ENCODE measurements at places on chromosomes 11 and 22. TPM values are rescaled to one million over a fixed set of nuclear protein-coding genes. Genes with fewer than 3 reads are reported as not detected.

- no peak overlapping the region for H3K4me3 ChIP-seq
- no peak for DNase-seq
- H3K4me1 ChIP-seq, result no peaks in the 10 kb centered on the region
- H3K27me3 ChIP-seq, result no peaks in the 10 kb centered on the region
- no peaks in the 10 kb centered on the region for H3K36me3 ChIP-seq
Observed at GRCh38 chr11:108797578-108798100, 132.8 kb downstream of the DDX10 start.

GRCh38 chr11:45057938-45058646 is 88.3 kb upstream of the PRDM11 start:
- DNase-seq, result no peak
- no peaks in the 10 kb centered on the region for H3K36me3 ChIP-seq
- H3K4me1 ChIP-seq, result peaks cover 11% of the 10 kb centered on the region
- no peak overlapping the region for H3K4me3 ChIP-seq
- no peak overlapping the region for H3K27ac ChIP-seq

GRCh38 chr11:120279502-120279901 is 39.6 kb downstream of the POU2F3 start:
- H3K36me3 ChIP-seq, result no peaks in the 10 kb centered on the region
- no peak overlapping the region for H3K4me3 ChIP-seq
- H3K27ac ChIP-seq, result no peak overlapping the region
- H3K27me3 ChIP-seq, result no peaks in the 10 kb centered on the region
- no peak for DNase-seq
- no peaks in the 10 kb centered on the region for H3K4me1 ChIP-seq

GRCh38 chr11:74570266-74571061 is 21.9 kb upstream of the POLD3 start:
- no peaks in the 10 kb centered on the region for H3K27me3 ChIP-seq
- no peak overlapping the region for H3K4me3 ChIP-seq
- H3K27ac ChIP-seq, result no peak overlapping the region
- no peaks in the 10 kb centered on the region for H3K4me1 ChIP-seq
- H3K36me3 ChIP-seq, result no peaks in the 10 kb centered on the region

GRCh38 chr11:108914981-108915380 is 250.1 kb downstream of the DDX10 start:
- no peaks in the 10 kb centered on the region for H3K4me1 ChIP-seq
- DNase-seq, result no peak
- no peaks in the 10 kb centered on the region for H3K36me3 ChIP-seq
- no peak overlapping the region for H3K4me3 ChIP-seq
- no peak overlapping the region for H3K27ac ChIP-seq

PARVG gene
- total RNA-seq, result 75.6 TPM

GRCh38 chr22:22157348-22157725 is 87.2 kb upstream of the VPREB1 start:
- no peak for DNase-seq
- no peaks in the 10 kb centered on the region for H3K4me1 ChIP-seq
- H3K27me3 ChIP-seq, result no peaks in the 10 kb centered on the region
- no peak overlapping the region for H3K4me3 ChIP-seq
- H3K36me3 ChIP-seq, result no peaks in the 10 kb centered on the region
- no peak overlapping the region for H3K27ac ChIP-seq

DNA sequence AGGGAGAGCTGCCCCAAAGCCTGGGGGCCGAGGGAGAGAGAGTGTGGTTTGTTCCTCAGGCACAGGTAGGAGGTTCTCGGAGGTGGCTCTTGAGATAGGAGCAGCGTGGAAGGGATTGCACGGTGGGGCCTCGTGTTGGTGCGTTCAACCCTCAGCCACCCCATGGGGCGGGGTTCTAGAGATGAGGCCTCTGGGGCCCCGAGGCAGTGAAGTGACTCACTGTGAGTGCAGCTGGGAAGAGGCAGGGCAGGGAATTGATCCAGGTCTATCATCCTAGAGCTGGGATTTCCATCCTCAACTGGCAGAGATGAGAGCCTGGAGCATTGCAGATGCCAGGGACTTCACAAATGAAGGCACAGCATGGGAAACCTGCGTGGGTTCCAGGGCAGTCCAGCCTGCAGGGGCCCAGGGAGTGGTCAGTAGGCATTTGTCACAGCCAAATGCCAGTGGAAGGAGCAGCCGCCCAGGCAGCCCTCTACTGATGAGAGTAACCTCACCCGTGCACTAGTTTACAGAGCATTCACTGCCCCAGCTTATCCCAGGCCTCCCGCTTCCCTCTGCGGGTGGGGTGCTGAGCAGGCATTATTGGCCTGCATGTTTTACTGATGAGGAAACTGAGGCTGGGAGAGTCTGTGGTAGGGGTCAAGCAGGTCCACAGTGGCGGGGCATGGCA is 5.1 kb upstream of the SMARCB1 start:
- no peak overlapping the region for H3K27ac ChIP-seq
- H3K4me1 ChIP-seq, result peaks cover 6% of the 10 kb centered on the region
- H3K27me3 ChIP-seq, result no peaks in the 10 kb centered on the region
- no peak for DNase-seq

DNA sequence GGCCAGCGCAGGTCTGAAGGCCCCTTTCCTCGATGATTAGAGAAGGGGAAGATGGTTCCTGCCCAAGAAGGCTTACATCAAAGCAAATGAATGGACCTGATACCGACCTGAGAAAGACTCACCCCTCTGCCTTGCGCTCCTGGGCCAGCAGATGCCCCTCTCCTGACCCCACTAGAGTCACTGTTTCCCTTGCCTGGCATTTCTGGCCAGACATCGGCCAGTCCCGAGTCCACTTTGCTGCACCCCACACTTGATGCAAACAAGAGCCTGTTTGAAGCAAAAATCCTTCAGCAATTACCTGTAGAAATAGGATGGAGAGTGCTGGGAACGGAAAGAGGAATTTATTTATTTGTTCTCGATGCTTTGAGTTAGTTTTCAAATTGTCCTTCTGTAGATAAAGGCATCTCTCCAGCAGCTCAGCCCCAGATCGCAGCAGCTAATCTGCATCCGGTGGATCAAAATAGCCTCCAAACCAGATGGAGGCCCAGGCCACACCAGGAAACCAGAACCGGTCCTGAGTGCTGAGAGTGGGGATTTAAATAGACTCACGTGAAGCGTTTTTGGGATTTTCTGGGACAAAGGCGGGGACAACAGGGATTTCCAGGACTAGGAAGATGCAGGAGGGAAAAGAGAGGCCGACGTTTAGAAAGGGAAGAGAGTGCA is 148.6 kb downstream of the TRIM29 start:
- DNase-seq, result no peak
- H3K4me1 ChIP-seq, result no peaks in the 10 kb centered on the region
- H3K4me3 ChIP-seq, result no peak overlapping the region
- no peaks in the 10 kb centered on the region for H3K36me3 ChIP-seq
- H3K27ac ChIP-seq, result no peak overlapping the region
- H3K27me3 ChIP-seq, result no peaks in the 10 kb centered on the region

DNA sequence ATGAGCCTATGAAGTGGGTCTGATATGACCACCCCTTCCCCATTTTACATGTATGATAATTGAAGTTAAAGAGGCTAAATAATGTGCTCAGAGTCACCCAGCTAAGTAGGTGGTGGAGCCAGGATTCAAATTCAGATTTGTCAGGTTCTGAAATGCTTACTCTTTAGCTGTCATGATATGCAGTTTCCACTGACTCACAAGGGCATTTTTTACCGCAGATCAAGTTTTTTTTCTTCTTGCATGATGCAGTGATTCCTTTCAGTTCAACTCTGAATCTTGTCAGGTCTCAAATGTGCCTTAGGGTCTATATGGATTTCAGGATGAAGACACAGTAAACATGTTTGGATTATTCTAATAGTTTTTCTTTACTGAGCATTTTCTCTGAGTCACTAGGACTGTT is 12.6 kb upstream of the TRIM44 start:
- no peaks in the 10 kb centered on the region for H3K36me3 ChIP-seq
- H3K4me3 ChIP-seq, result no peak overlapping the region
- H3K27ac ChIP-seq, result no peak overlapping the region

PRDM11 gene
- total RNA-seq, result 20.2 TPM

DNA sequence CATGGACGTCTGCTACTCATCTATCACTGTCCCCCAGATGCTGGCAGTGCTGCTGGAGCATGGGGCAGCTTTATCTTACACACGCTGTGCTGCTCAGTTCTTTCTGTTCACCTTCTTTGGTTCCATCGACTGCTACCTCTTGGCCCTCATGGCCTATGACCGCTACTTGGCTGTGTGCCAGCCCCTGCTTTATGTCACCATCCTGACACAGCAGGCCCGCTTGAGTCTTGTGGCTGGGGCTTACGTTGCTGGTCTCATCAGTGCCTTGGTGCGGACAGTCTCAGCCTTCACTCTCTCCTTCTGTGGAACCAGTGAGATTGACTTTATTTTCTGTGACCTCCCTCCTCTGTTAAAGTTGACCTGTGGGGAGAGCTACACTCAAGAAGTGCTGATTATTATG is 9.2 kb upstream of the OR9Q2 start:
- no peak overlapping the region for H3K4me3 ChIP-seq
- no peaks in the 10 kb centered on the region for H3K36me3 ChIP-seq
- H3K27ac ChIP-seq, result no peak overlapping the region
- H3K27me3 ChIP-seq, result no peaks in the 10 kb centered on the region

CD6 gene
- 4.2 TPM for total RNA-seq

GRCh38 chr11:126438272-126438671 is 82.8 kb downstream of the ST3GAL4 start:
- no peak for DNase-seq
- peaks cover 13% of the 10 kb centered on the region for H3K4me1 ChIP-seq
- H3K4me3 ChIP-seq, result no peak overlapping the region
- H3K27ac ChIP-seq, result no peak overlapping the region
- H3K36me3 ChIP-seq, result no peaks in the 10 kb centered on the region
- H3K27me3 ChIP-seq, result no peaks in the 10 kb centered on the region

DNA sequence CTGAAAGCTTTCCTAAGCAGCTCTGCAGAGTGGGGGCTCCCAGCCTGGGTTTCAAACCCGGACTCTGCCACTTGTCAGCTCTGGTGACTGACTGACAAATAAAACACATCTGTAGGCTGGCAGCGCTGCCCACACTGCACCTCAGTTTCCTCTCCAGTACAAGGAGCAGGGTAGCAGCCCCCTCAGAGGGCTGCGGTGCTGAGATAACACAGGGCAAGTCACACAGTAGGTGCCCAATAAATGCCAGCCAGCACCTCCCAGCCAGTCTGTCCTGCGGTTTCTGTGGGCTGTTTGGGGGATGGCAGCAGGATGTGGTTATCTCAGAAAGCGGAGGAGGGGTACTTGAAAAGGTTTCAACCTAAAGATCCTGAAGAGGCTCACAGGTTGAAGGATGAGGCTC is 1.5 kb downstream of the SYT12 start:
- H3K27ac ChIP-seq, result no peak overlapping the region
- DNase-seq, result no peak
- no peak overlapping the region for H3K4me3 ChIP-seq
- no peaks in the 10 kb centered on the region for H3K27me3 ChIP-seq
- H3K36me3 ChIP-seq, result no peaks in the 10 kb centered on the region

- no peaks in the 10 kb centered on the region for H3K27me3 ChIP-seq
- H3K27ac ChIP-seq, result no peak overlapping the region
- H3K36me3 ChIP-seq, result no peaks in the 10 kb centered on the region
- no peak overlapping the region for H3K4me3 ChIP-seq
Observed at GRCh38 chr11:114564831-114565230, 5.2 kb upstream of the NXPE1 start.

SLC35E4 gene
- total RNA-seq, result 6.4 TPM

LIF gene
- total RNA-seq, result 16.9 TPM

DNA sequence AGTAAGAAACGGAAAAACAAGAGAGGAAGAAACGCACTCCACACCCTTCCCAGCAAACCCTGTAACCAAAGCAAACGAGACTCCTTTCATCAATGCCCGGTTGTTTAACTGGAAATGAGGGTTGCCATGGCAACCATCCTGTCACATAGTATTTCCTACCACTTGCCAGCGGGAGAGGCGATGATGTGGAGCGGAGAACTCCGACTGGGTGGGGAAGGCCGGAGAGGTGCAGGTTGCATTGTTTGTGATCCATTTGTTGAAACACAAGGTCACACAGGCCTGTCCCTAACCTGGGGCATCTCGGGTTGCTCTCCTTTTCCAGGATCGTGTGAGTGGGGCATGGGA is 609.9 kb downstream of the BUD13 start:
- H3K27me3 ChIP-seq, result no peaks in the 10 kb centered on the region
- DNase-seq, result no peak
- no peak overlapping the region for H3K27ac ChIP-seq
- H3K4me1 ChIP-seq, result no peaks in the 10 kb centered on the region
- no peaks in the 10 kb centered on the region for H3K36me3 ChIP-seq

DNA sequence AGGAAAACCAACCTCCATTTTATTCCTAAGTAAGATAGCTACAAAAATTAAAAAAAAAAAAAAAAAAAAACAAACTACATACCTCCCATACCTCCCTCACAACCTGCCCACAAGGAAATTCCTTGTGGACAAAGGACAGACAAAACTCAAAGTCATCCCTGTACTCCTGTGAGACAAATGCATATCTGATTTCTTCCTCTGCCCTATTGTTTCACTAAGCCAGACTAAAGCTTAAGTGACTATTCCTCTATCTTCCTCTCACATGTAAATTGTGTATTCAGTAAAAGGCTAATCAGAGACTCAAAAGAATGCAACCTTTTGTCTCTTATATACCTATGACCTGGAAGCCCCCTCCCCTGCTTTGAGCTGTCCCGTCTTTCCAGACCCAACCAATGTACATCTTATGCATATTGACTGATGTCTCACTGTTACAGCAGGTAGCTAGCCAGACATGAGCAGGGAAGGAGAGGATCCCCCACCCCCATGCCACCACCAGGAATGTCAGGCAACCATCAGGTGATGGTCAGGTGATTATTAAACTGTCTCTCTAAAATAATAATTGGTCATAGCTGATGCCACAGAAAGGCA is 289.4 kb downstream of the SBF2 start:
- no peaks in the 10 kb centered on the region for H3K36me3 ChIP-seq
- no peaks in the 10 kb centered on the region for H3K4me1 ChIP-seq
- H3K4me3 ChIP-seq, result no peak overlapping the region
- H3K27me3 ChIP-seq, result no peaks in the 10 kb centered on the region

HEPN1 gene
- total RNA-seq, result not detected

DNA sequence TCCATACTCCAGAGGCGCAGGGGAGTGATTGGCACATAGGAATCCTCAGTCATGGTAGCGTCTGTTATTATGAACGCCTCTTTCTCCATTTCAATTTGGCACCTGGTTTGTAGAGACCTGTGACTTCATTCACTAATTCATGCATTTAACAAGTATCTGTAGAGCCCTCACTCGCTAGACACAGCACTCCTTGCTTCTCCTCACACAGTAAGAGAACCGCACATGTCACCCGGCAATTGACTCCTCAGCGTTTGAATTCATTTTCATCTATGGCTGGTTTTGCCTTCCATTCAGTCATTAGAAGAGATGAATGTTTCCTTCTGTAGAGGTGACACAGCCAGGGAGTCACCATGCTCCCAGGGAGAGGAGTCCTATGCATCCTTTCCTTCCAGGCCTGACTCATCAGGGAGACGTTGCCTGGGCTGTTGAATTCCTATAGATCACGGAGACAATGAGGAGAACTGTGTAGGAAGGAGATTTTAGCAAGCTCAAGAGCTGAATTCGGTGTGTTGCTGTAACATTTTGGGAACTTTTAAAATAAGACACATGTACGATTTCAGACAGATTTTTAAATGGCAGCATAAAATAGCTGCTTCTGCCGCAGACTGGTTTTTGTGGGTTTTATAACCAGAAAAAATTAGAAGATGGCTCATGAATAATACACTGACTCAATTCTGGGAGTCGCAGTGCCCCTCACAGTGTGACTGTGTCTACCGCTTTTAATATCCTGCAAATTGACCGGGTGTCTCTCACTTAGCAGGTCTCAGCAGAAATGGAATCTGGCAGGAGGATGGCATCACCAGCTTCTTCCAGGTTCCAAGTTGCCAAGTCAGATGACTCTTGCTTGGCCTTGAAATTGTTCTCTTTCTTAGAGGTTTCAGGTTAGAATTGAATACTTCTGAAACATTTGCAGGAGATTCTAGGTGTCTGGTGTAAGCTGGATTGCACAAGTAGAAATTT is 44.4 kb upstream of the CLMP start:
- no peak overlapping the region for H3K4me3 ChIP-seq
- no peaks in the 10 kb centered on the region for H3K27me3 ChIP-seq
- no peaks in the 10 kb centered on the region for H3K36me3 ChIP-seq
- no peaks in the 10 kb centered on the region for H3K4me1 ChIP-seq
- no peak for DNase-seq
